B cell (primary cell): ENCODE measurements at places on chromosomes 12 and 14. TPM values are rescaled to one million over a fixed set of nuclear protein-coding genes. Genes with fewer than 3 reads are reported as not detected.
A peak's percentile ranks its signal among the peaks of the same experiment; 100 is the strongest.

Gene OR4K14
- polyA plus RNA-seq, result not detected in 2 replicates

Gene UBE3B
- 27.2 and 34.4 TPM in 2 replicates for polyA plus RNA-seq

Gene TRAF3
- polyA plus RNA-seq, result 42.8 and 70.4 TPM in 2 replicates

Gene ACSS3
- not detected in 2 replicates for polyA plus RNA-seq

GRCh38 chr12:87117526-87117925, 861.3 kb upstream of the MGAT4C start:
- H3K36me3 ChIP-seq, result no peaks in the 10 kb centered on the region
- no peak overlapping the region for H3K27ac ChIP-seq
- no peak overlapping the region for H3K4me3 ChIP-seq
- H3K4me1 ChIP-seq, result no peaks in the 10 kb centered on the region
- no peak for DNase-seq

GRCh38 chr14:101961011-101961721, 3.2 kb upstream of the DYNC1H1 start:
- H3K4me1 ChIP-seq, result peaks cover 8% of the 10 kb centered on the region
- no peaks in the 10 kb centered on the region for H3K27me3 ChIP-seq
- DNase-seq, result peak; percentile 87
- no peak overlapping the region for H3K27ac ChIP-seq
- H3K36me3 ChIP-seq, result no peaks in the 10 kb centered on the region
- H3K4me3 ChIP-seq, result no peak overlapping the region

DNA sequence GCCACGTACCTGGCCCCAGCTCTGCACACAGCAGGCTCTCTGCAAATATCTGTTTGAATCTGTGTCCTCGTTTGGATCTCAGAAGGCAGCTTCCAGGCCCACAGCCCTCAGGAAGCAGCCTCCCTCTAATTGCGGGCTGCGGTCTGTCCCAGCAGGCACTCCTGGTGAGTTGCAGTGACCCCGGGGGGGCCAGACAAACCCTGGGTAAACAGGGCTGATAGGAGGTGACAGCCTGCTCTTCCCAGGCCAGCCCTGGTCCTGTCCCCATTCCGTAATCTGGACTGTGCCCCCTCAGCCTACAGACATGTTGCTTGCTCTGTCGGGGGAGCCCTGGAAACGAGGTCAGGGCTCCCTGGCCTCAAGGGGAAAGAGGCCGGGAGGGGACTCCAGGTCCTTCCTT, 2.0 kb downstream of the FOXN4 start:
- no peak overlapping the region for H3K4me3 ChIP-seq
- no peak overlapping the region for H3K27ac ChIP-seq
- H3K36me3 ChIP-seq, result no peaks in the 10 kb centered on the region
- H3K4me1 ChIP-seq, result peaks cover 12% of the 10 kb centered on the region
- H3K27me3 ChIP-seq, result peaks cover 17% of the 10 kb centered on the region

GRCh38 chr14:92613681-92614260, 100.2 kb downstream of the RIN3 start:
- no peaks in the 10 kb centered on the region for H3K36me3 ChIP-seq
- H3K4me1 ChIP-seq, result peaks cover 55% of the 10 kb centered on the region
- peak overlapping the region; percentile 49 for H3K27ac ChIP-seq

DNA sequence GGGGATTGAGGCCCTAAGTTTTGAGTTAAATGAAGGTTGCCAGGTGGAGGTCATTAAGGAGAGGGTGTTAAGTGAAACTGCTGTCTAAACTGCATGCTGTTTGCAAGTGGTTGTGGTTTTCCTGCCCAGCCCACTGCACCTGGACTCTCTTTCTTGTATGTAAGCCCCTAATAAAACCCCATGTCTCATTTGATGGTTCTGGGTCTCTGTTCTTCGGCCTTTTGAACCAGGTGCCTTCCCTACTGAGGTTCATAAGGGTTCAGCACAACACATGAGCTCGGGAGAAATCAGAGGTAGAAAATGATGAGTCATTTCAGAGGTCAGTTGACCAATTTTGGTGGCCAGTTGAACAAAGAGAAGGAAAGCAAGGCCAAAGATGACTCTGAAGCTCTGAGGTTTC, 382.5 kb downstream of the RPS29 start:
- no peaks in the 10 kb centered on the region for H3K4me1 ChIP-seq
- DNase-seq, result no peak
- no peak overlapping the region for H3K4me3 ChIP-seq
- no peak overlapping the region for H3K27ac ChIP-seq
- no peaks in the 10 kb centered on the region for H3K27me3 ChIP-seq
- no peaks in the 10 kb centered on the region for H3K36me3 ChIP-seq

DNA sequence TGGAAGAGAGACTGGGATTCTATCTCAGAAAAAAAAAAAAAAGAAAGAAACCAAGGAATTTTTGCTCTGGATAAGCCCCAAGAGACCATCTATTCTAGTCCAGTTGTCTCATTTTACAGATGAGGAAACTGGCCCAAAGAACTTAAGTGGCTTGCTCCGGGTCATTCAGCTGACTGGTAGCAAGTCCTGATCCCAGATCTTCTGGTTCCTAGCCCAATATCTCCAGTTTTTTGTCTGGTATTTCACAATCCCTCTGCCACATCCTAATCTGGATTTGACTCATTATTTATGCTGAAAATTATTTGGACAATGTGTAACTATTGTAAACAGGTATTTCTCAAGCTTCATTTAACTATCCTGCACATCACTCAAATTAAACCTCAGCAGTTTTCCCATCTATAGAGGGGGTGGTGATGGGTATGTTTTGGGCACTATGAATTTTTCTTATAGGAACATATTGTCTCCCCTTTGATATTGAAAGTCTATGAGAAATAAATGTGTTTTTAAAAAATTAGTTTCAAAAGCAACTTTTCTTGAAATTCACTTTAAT, 43.4 kb downstream of the PPP2R5E start:
- H3K4me1 ChIP-seq, result no peaks in the 10 kb centered on the region
- DNase-seq, result no peak
- no peak overlapping the region for H3K27ac ChIP-seq
- no peak overlapping the region for H3K4me3 ChIP-seq
- H3K27me3 ChIP-seq, result no peaks in the 10 kb centered on the region

DNA sequence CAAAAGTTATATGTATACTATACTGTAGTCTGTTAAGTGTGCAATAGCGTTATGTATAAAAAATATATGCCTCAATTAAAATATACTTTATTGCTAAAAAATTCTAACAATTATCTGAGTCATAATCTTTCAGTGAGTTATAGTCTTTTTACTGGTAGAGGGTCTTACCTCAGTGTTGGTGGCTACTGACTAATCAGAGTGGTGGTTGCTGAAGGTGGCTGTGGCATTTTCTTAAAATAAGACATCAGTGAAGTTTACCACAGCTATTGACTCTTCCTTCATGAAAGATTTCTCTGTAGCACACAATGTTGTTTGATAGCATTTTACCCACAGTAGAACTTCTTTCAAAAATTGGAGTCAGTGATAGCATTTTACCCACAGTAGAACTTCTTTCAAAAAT, 23.4 kb downstream of the POLR3B start:
- no peak overlapping the region for H3K27ac ChIP-seq
- H3K27me3 ChIP-seq, result no peaks in the 10 kb centered on the region
- peaks cover 11% of the 10 kb centered on the region for H3K36me3 ChIP-seq
- H3K4me1 ChIP-seq, result no peaks in the 10 kb centered on the region
- no peak for DNase-seq
